NCI-H146 (cell line): ENCODE measurements at places on chromosomes 1 and 21.
A peak's percentile ranks its signal among the peaks of the same experiment; 100 is the strongest.

GRCh38 chr1:8009043-8010002 is 16.8 kb downstream of the ERRFI1 start:
- DNase-seq: no peak

GRCh38 chr1:67191668-67192520 is 25.6 kb downstream of the IL23R start:
- DNase-seq: no peak

DNA sequence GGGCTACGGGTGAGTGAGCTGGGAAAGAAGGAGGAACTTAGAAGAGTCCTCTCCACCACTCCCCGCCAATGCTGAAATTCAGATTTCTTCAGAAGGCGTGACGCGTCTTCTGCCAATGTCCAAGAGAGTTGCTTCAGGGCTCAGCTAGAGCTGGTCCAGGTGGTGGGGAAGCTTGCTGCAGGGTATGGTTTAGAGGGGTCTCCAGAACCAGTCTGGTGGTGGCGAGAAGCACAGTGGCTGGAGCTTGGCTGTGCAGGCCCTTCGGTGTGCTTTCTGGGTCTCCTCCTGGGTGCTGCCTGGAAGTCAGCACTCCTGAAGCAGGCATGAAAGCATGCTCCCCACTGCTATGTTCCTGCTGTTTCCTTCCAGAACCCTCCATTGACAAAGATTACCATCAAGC is 387.2 kb downstream of the PTPRU start:
- no peak for DNase-seq

DNA sequence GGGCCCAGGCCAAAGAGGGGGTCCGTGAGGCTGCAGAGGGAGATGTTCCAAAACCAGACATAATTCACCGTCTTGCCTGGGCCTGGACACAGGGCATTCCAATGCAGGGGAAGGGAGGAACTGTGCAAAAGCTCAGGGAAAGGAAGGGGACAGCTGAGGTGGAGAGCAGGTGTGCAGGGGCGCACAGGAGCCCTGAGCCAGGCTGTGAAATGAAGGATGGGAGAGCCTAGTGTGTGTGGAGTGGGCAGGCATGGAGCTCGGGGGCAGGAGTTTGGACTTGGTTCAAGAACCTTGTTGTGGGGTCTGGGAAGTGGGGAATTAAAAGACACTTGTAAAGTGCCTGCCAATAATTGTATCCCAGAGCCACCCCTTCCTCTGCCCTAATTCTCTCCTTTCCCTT is 2.3 kb downstream of the TNNI1 start:
- no peak for DNase-seq

- no peak for DNase-seq
Observed at GRCh38 chr1:230166366-230167132, 99.5 kb downstream of the GALNT2 start.

DNA sequence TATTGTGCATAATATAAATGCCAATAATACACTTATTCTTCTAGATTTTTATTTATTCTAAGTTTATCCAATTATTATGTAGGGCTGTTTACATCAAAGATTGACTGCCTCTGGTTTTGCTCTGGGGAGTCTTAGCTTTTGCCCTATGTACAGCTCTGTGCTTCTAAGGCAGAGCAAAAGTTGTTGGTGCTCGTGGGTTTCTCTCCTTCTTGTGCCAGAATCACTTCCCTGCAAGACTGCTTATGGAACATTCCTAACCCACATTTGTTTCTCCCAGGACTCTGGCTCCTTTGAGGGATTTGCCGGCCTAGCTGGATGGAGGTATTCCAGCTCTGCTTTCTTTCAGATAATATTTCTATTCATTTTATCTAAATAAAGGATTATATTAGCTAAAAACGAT is 849.1 kb downstream of the USP25 start:
- no peak for DNase-seq

- no peak for DNase-seq
Observed at GRCh38 chr1:236082526-236082925, 17.6 kb upstream of the NID1 start.

- DNase-seq: no peak
Observed at GRCh38 chr21:29371464-29371863, 72.7 kb downstream of the BACH1 start.

GRCh38 chr1:223482766-223483165 is 89.6 kb downstream of the CCDC185 start:
- DNase-seq: no peak

- DNase-seq: peak; percentile 84
Observed at GRCh38 chr1:151196292-151196800, 2.0 kb upstream of the PIP5K1A start.

DNA sequence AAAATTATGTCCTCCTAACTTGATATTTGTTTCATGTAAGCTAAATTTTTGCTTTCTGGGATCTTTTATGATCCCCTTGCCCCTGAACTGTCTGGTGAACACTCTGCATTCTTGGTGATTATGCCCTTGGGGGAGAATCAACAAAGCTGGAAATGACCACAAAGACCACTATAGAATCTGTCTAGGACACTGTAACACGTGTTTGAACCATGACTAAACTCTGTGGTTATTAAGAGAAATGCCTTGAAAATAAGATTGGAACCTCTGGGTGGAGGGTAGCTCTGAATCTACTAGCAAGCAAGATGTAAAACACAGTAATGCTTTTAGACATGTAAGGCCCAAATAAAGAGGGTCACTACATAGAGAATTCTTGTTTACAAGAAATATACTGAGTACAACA is 237.5 kb downstream of the HMCN1 start:
- no peak for DNase-seq

- DNase-seq: no peak
Observed at GRCh38 chr1:241895013-241895412, 47.0 kb downstream of the EXO1 start.

DNA sequence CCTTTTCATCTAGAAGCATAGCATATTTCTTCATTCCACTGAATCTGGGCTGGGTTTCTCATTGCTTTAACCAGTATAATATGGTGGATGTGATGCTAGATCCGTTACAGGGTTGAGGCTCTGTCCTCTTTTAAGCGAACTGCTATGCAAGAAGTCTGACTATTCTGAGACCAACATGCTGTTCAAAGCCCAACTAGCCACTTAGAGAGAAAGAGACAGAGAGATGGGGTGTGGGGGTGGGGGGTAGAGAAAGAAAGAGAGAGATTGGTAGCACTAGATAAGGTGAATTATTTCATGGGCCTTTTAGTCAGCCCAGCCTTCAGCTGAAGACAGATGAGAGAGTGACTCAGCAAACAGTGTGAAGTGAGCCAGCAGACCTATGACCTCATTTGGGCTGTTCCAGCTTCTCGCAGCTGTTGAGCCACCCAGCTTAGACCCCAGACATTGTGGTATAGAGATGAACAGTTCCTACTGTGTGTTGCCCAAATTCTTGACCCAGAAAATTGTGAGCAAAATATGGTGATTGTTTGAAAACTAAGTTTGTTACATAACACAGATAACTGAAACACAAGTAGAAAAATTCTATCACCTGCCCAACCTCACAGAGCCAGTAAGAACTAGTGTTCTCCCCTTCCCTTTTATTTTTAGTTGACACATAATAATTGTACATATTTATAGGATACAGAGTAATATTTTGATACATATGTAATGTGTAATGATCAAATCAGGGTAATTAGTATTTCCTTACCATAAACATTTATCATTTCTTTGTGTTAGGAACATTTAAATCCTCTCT is 40.7 kb upstream of the PRKACB start:
- peak; percentile 48 for DNase-seq

DNA sequence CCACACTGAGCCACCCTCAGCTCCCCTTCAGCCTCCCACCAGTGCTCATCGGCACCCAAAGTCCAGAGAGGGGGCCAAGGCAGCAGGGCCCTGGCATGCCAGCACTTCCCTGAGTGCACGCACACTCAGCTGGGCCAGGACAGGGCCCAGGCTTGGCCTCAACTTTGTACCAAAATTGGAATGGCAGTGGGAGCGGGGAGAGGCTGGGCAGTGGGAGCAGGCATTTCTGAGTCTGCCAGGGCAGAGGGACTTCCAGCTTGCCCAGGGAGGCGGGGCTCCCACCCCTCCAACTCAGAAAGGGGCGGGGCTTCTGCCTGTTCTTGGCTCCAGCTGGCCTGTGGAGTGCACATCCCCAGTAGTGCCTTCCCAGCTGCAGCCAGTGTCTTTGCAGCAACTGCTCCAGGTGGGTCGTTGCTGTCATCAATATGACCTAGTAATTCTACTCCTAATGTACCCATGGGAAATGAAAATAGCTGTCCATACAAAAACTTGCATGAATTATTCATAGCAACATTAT is 10.3 kb upstream of the SNX7 start:
- no peak for DNase-seq

DNA sequence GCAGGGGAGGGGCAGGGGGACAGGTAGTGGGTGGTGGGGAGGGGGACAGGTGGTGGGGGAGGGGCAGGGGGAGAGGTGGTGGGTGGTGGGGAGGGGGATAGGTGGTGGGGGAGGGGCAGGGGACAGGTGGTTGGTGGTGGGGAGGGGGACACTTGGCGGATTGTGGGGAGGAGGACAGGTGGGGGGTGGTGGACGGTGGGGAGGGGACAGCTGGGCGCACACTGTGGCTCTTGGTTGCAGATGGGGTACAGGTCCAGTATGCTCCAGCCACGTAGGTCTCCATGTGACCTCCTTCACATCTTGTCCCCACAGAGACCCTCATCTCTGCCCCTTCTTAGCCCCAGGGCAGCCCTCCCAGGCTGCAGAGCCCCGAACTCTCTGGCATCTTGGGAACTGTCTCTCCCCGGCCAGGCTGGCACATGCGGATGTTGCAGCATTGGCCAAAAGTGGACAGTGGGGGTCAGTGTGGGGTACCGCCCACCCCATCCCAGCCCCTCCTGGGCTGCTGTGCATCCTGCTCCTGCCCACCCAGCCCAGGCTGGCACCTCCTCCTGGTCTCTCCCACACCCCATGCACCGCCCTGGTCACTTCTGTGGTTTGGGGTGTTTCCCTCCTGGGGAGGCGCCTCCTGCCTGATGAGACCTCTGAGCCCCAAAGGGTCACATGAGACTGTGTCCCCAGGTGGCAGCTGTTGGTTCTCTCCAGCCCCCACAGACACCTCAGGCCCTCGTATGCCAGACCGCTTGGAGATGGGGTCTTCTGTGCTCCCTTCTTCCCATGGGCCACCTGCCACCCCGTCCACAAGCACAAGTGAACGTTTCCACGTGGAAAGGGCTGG is 7.6 kb upstream of the SLC19A1 start:
- no peak for DNase-seq

DNA sequence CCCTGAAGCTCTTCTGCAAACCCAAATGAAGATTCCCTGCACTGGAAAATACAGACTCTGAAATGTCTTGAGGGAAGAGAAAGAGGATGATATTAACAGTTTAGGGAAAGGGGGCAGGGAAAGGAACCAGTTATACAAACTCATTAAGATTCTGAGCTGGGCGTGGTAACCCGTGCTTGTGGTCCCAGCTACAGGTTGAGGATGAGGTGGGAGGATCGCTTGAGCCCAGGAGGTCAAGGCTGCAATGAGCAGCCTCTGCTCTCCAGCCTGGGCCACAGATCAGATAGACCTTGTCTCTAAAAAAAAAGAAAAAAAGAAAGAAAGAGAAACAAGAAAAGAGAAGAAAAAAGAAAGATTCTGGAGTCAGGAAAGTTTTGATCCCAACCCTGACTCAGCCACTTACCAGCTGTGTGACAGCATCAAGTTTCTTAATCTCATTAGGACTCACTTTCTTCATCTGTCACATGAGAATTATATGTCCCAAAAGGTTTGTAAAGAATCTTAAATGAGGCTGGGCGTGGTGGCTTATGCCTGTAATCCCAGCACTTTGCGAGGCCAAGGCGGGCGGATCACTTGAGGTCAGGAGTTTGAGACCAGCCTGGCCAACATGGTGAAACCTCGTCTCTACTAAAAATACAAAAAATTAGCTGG is 53.9 kb downstream of the OPTC start:
- DNase-seq: no peak

DNA sequence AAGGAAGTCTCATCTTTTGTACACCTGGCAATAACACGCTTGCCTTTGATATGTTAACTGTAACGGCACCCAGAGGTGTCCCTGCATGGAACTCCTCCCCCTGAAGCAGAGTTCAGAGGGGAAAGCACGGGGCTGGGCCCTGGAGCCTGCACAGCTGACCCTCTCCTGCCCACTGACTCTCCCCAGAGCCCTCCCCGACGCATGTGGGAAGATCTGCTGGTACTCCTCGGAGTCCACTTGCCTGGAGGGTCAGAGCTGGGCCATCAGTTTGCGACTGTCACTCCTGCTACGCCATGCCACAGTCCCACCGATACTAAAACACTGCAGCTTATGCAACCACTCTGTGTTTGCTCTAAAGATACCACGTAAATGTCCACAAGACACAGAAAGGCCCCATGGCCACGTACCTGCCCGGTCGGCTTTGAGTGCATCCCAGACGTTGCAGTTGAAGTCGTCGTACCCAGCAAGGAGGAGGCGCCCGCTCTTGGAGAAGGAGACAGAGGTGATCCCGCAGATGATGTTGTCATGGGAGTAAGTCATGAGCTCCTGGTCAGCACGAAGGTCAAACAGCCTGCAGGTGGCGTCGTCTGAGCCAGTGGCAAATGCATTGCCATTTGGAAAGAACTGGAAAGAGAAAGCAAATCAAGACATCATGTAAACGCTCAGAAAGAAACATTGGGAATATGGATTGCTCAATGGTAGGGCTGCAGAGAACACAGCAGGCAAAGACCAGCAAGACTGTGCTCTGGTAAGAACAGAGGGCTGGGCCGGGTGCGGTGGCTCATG is 10.6 kb upstream of the NADK start:
- no peak for DNase-seq

GRCh38 chr1:154446292-154446691 is 41.1 kb downstream of the IL6R start:
- no peak for DNase-seq

- peak; percentile 0 for DNase-seq
Observed at GRCh38 chr1:56644064-56644918, 823 bp upstream of the PRKAA2 start.

GRCh38 chr1:115012006-115012405 is 17.6 kb upstream of the TSHB start:
- DNase-seq: no peak

DNA sequence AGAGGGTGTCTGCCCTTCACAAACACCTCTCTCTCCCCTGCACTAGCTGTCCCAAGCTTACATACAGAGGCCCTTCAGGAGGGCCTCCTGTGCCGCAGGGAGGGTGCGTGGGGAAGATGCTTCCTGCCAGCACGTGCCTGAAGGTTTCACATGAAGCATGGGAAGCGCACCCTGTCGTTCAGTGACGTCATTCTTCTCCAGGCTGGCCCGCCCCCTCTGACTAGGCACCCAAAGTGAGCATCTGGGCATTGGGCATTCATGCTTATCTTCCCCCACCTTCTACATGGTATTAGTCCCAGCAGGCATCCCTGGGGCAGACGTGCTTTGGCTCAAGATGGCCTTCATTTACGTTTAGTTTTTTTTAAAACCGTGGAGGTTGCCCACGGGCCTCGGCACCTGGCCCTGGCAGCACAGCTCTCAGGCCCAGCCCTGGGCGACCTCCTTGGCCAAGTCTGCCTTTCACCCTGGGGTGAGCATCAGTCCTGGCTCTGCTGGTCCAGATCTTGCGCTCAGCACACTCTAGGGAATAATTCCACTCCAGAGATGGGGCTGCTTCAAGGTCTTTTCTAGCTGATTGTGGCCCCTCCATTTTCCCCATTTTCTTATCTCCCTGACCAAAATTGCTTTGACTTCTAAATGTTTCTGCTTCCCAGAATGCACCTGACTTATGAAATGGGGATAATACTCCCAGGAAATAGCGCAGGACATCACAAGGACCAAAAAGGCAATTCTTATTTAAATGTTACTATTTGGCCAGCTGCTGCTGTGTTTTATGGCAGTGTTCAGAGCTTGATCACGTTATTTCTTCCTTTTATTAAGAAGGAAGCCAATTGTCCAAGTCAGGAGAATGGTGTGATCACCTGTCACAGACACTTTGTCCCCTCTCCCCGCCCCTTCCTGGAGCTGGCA is 6.1 kb downstream of the NPPA start:
- peak; percentile 67 for DNase-seq
